HT1080 (cell line): ENCODE measurements at places on chromosomes 3 and 15. TPM values are rescaled to one million over a fixed set of nuclear protein-coding genes. Genes with fewer than 3 reads are reported as not detected.

Gene CLDN1
- 0.20 and 0.37 TPM in 2 replicates for total RNA-seq

DNA sequence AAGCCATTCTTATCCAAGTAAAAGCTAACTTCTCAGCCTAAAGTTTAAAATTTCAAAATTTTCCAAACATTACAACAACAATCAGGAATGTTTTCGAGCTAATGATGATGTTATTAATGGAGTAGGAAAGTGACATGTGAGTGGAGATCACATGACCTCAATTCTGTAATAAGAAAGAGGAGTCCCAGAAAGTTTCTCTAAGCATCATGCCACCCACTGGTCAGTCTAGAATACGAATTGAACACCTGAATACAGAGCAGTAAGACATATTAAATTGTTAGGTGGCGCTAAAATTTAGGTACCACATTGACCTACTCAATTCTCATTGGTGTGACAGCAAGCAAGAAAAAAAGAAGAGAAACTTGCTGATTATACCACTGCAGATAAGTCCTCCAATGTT lies 163.9 kb downstream of the DCLK3 start:
- peak; percentile 4 for DNase-seq

DNA sequence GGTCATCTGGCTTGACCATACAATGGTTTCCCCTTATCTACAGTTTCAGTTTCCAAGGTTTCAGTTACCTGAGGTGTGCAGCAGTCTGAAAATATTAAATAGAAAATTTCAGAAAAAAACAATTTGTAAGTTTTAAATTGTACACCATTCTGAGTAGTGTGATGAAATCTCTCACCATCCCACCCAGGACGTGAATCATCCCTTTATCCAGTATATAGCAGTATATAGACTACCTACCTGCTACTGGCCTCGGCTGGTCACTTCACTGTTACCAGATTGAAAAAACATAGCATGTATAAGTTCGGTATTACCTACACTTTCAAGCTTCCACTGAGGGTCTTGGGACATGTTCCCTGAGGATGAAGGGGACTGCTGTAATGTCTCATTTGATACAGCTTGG lies 12.0 kb downstream of the ARIH1 start:
- DNase-seq, result no peak

DNA sequence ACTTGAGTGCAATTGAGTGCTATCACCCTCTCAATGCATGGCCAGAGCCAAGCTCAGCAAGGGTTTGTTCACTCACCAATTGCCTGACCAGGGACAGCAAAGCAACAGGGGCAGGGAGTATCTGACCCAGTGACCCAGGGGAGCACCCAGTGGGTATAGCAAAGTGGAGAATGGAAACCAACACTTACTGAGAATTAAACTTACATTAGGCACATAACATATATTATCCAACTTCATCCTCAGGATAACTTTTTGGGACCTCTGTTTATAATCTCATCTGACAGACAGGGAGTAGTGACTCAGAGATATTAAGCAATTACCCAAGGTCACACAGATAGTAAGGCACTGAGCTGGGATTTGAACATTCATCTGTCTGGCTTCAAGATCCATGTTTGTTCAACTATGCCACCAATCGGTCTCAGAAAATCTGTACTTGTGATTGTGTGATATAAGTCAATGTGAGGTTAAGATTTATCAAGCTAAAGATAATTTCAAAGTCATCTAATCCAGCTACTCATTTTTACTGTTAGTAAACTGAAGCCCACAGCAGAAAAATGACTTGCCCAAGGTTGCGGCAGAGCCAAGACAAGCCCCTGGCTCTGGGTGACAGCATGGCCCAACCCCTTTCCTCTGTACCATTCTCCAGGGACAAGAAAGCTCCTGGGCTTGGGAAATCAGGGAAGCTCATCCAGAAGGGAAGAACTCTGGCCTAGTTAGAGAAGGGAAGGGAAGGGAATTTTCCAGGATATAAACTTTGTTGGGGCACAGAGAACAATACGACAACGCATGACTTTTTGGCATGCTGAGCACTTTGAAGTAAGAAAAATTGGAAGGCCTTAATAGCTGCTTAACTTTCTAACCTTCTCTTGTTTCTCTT lies 138.0 kb upstream of the SMAD3 start:
- DNase-seq, result no peak

GRCh38 chr3:60085649-60086048 lies 1035.8 kb upstream of the CFAP20DC start:
- DNase-seq, result no peak

GRCh38 chr3:45700570-45701073 lies 11.4 kb downstream of the SACM1L start:
- DNase-seq, result no peak

- no peak for DNase-seq
Observed at GRCh38 chr3:146637871-146638270, 32.7 kb upstream of the PLSCR5 start.
